Adrenal gland (tissue), 19 donors: ENCODE measurements at places on chromosomes 11 and 22. TPM values are rescaled to one million over a fixed set of nuclear protein-coding genes. Genes with fewer than 3 reads are reported as not detected.

DNA sequence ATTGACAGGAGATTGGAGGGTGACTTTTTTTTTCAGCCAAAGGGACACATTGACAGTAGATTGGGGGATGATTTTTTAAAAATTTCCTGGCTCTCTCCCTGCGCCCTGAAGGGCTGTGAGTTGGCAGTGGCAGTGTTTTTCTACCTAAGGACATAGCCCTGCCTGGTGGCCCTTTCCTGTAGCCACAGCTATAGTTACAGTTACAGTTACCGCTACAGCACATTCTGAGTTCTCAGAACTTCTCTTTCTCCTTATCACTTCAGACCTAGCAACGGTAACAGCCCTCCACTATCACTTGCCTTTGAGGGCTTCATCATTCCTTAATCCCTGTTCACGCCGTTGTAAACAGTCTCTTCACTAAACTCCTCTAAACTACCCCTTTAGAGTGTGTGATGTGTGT lies 684 bp downstream of the MRGPRX2 start:
- no peak for DNase-seq

DNA sequence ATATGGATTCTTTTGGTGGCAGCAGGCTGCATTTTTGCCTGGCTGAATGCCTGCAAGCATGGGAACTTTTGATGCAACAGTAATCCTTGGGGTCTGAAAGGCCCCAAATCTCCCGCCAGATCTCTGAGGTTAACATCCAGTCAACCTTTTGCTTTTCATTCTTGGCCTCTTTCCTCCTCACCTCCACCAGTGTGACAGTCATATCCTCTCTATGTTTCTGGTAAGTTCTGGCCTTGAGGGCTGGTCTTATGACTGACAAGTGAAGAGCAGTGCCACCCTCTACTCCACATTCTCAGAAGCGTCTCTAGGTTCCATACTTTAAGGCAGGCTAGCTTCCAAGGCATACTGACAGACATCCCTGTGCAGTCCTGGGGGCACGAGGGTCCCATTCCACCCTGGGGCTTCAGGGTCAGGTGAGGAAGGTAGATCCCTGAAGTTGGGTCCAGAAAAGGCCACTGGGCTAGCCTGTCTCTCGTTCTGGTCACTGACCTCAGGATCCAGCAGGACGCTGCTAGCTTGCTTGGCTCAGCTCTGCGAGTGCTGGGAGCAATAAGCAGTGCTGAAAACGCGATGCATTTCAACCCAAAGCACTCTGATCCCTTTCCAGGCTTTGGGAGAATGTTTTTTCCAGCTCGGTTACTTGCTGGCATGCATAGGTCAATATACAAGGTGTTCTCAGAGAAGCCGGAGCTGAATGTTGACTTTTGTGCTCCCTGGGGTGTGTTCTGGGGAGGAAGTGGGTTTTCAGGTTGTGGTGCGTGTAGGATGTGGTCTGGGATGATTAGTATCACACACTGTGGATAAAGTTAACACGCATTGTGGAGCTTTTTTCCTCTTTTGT lies 75.2 kb downstream of the PTPRJ start:
- no peak for DNase-seq

DNA sequence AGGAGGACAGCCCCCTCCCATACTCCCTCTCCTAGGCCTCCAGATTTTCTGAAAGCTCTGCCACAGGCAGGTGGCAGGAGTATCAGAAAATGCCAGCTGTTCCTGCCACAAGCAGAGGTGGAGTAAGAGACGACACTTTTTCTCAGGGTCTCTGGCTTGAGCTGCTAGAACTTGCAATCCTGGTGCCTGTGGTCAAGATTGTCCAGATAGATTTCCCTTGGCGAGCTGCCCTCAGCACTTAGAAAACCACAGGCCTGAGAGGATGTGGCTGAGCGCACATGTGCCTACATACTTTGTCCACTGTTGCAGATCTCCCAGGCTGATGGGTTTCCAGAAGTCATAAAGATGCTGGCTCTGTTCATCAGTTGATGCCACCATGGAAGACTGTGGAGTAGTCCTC lies 65.7 kb upstream of the NAV2 start:
- no peak for DNase-seq

- DNase-seq = no peak
These were observed 93.2 kb upstream of the TP53I11 start for GRCh38 chr11:45043755-45044475.

DNA sequence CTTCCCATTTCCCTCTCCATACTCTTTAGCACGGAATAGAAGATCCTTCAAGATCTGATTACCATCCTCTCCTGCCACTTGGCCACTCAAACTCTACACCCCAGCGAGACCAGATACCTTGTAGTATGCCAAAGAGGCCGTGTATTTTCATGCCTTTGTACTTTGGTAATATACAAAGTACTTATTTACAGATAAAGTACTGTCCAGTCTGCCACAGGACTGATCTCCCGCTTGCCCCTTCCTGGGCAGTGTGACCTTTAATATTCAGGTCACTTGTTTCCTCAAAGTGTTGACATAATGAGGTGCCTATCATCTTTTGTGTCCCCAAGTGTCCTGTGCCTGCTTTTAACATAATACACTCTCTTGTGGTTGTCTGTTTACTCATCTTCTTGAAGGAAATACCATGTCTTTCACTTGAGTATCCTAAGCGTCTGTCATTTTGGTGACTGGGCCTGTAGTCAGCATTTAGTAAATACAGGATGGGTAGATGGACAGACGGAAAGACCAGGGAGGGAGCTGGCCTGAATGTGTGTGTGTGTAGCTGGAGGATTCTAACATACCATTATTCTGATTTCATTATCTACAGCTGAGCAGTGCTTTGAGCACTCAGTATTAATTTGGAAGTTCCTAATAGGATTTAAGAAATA lies 137.4 kb downstream of the NAV2 start:
- no peak for DNase-seq

GRCh38 chr11:46451759-46452158 lies 60.2 kb upstream of the CHRM4 start:
- DNase-seq = no peak

- DNase-seq = no peak
These were observed 11.4 kb upstream of the MPPED1 start for GRCh38 chr22:43400449-43400848.

DNA sequence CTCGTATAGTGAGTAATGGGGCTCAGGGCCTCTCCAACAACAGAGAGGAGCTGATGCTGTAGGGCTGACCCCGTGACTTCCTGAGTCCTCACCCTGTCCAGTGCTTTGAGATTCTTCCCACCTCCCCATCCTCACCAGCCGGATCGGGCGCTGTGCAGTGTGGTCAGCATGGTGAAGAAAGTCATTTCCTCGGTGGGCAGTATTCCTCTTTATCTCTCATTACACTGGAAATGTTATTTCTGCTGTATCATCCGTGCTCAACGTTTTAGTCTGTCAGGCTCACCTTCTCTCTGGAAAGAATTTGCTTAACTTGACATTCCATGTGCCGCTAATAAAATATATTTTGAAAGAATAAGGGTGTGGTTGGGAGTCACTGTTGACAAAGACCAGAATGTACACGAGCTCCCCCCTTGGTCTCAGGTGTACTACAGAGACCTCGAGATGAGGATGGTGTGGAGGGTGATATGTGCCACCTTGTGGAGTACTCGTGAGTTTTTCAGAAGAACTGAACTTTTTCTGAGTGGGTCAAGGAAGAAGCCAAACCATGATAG lies 25.7 kb upstream of the SCGB1A1 start:
- no peak for DNase-seq

- DNase-seq = no peak
These were observed 307.5 kb upstream of the ZC3H12C start for GRCh38 chr11:109785714-109786113.

DNA sequence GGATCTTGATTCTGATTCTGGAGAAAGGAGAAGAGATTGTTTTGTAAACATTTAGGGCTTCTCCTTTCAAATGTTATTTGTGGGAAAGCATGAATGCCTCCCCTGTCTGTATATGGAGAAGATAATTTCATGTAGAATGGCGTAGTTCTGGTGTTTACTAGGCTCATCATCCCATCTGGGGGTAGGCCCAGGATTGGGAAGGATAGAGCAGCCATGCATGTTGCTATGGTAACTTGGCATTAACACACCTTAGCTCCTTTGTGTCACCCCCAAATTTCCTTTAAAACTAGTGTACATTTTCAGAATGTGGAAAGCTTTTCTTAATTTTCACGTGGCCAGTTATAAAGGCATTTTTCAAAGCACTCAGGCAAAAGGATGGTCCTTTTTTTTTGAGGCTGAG lies 57.5 kb upstream of the EED start:
- no peak for DNase-seq

- DNase-seq = no peak
These were observed 12.7 kb downstream of the LGALS12 start for GRCh38 chr11:63518548-63518947.

DNA sequence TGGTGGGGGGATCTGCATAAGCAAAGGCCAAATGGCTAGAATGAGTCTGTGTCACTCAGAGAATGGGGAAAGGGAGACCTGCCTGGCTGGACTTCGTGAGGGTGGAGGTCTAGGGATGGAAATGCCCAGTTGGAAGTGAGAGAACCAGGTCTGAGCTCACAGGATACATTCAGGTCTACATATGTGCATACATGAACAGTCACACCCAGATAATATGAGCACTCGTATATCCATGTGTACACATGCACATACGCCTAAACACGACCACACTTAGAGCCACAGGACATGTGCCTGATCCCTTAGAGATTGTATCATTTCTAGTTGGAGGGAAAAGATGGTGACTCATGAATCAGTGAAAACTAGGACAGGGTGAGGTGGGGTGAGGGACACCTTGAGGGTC lies 21.1 kb upstream of the RELT start:
- no peak for DNase-seq

- DNase-seq = no peak
These were observed 54.1 kb downstream of the CHRDL2 start for GRCh38 chr11:74677131-74677530.

DNA sequence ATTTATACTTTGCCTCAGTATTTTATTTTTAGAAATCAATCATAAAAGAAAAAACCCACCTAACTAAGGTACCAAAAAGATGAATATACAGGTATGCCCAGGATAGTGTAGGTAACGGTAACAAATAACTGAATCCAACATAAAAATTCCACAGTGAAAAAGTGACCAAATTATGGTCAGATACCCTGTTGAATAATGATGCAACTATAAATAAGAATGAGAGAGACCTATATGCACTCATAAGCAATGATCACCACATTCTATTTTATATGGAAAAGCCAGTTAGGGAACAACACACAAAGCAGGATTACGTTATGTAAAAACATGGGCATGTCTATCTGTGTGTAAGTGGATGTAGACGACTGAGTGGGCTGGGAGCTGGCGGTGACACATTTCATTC lies 7.0 kb upstream of the ZNF74 start:
- no peak for DNase-seq

DNA sequence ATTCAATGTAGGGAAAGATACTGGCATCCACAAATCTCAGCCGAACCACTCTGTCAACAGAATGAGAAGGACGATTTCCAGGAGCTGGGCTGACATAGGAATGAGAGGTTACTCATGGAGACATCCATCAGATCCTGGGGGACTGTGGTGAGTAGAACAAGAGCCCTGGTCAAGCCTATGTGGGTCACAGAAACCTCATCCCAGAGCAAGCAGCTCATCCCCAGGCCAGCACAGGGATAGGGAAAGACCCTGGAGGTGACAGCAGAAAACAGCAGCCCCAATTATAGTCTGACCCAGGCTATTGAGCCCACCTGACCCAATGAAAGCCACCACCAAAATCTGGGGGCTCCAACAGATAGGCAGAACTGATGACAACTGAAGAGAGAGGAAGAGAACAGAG lies 128.0 kb upstream of the SERPIND1 start:
- no peak for DNase-seq

GRCh38 chr22:41768430-41768829 lies 32.0 kb upstream of the CCDC134 start:
- no peak for DNase-seq

- DNase-seq = no peak
These were observed 54.9 kb upstream of the BLID start for GRCh38 chr11:122170815-122171475.

DNA sequence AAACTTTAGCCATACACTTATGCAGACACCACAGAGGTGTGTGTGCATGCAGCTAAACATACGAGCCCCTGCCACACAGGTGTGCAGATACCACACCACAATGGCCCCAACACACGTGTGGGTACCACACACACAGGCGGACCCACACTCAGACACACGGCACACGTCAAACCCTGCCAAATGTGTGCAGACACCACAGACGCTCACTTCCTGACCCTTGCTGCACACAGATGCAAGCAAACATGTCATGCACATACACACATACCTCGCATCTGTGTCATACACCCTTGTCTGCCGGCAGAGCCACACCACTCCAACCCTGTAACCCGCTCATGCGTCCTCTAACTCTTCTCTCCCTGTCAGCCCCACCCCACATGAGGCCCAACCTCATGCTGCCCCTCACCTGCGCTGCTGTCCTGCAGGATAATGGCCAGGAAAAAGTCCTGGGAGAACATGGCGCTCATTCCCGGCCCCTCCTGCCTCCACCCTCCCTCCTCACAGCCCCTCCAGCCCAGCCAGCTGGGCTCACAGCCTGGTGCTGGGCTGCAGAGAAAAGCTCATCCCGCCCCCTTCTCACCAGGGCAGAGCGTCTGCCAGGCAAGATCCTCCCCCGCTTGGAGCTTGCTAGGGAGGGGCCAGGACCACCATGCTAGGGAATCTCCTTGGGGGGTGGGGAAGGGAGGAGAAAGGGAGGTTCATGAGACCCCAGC lies 14.2 kb downstream of the SMPD1 start:
- DNase-seq = no peak

DNA sequence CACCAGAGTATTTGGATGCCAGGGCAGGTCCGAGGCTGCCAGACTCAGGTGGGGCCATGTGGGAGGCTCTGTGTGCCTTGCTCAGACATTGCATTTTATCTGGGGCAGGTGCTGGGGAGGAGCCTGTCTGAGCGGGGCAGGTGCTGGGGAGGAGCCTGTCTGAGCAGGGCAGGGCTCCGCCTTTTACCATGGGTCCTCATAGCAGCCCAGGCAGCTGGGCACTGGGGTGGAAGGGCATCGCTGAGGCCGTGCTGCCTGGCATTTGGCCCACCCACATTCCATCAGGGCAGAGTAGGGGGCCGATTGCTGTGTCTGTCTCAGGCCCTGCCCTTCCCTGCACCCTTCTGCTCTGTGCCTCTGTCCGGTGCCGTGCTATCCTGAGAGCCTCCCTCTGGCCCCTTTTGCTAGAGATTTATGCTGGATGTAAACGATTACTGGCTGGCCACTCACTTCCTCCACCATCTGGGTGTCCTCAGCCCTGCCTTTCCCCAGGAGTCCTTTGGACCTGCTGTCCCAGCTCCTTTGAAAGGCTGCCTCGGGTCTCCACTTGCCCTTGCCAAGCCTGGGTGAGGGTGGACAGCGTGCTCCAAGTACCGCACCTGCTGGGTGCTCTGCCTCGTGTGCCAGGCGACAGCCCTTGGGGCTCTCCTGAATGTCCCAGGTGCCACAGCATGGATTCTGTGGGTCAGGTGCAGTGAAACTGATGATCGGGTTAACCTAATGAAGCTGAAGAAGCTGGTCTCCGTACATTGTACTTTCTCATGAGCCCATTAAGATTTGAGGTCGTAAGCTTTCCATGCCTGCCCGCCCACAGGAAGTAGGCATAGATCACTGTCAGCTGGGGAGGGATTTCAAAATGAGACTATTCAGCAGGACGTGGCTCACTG lies 281.6 kb downstream of the TBC1D22A start:
- no peak for DNase-seq

The POU2AF2 gene
- total RNA-seq = not detected

The NXPE2 gene
- not detected for total RNA-seq

The DMC1 gene
- total RNA-seq = 2.1 TPM

The OR5A2 gene
- total RNA-seq = not detected

The HBD gene
- not detected for total RNA-seq

The PAK1 gene
- total RNA-seq = 26.7 TPM

The C22orf42 gene
- total RNA-seq = not detected

The MPPED1 gene
- 0.44 TPM for total RNA-seq

The CRYBA4 gene
- total RNA-seq = not detected
